Activated CD8-positive, alpha-beta memory T cell treated with anti-CD3 and anti-CD28 coated beads, Interleukin-2, amount 10 ng/mL, durations not matched to agents 7 days and 5 days (primary cell): ENCODE measurements at places on chromosomes 4 and X. TPM values are rescaled to one million over a fixed set of nuclear protein-coding genes. Genes with fewer than 3 reads are reported as not detected.

DNA sequence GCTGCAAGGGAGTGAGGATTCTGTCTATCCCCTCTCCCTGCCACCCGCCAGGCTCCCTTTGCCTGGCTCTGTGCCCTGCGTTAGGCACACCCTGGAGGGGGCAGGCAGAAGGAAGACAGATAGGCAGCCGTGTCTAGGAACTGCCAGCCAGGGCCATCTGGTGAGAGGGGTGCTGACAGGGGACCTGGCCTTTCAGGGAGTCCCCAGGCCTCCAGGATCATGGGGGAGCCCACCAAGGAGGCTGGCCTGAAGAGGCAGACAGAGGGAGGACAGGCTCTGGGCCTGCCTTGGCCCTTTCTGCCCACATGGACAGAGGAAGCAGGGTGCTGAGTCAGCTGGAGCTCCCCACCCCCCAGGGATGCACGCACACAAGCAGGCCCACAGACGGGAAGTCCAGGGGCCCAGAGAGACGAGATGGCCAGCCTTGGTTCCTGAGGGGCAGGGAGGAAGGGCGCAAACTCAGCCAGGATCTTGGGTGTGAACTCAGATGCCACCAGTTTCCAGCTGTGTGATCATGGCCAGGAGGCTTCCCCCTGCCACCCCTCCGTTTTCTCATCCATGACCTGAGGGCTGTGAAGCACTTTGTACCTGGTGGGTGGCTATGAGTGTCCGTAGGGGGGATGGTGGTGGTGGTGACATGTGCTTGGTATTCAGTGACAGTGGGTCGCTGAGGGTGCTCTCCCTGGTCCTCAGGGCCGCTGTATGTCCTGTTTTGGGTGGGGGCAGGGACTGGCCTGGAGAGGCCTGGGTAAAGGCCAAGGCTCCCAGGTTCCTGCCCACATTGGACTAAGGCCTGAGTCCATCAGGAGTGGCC lies 1.8 kb downstream of the SH3BP2 start:
- H3K27me3 ChIP-seq = no peaks in the 10 kb centered on the region
- H3K36me3 ChIP-seq = no peaks in the 10 kb centered on the region
- no peak for DNase-seq
- peak overlapping the region; percentile 65 for H3K4me3 ChIP-seq

GRCh38 chr4:101643186-101643837 lies 147.2 kb upstream of the BANK1 start:
- H3K27ac ChIP-seq = no peak overlapping the region
- no peak overlapping the region for H3K4me3 ChIP-seq
- no peak for DNase-seq
- H3K27me3 ChIP-seq = peaks cover 23% of the 10 kb centered on the region
- no peaks in the 10 kb centered on the region for H3K4me1 ChIP-seq

Gene CT83
- total RNA-seq = not detected

Gene BTC
- total RNA-seq = not detected

Gene DDX53
- total RNA-seq = not detected
